ENCODE measurements at places on chromosomes 7 and 10.

DNA sequence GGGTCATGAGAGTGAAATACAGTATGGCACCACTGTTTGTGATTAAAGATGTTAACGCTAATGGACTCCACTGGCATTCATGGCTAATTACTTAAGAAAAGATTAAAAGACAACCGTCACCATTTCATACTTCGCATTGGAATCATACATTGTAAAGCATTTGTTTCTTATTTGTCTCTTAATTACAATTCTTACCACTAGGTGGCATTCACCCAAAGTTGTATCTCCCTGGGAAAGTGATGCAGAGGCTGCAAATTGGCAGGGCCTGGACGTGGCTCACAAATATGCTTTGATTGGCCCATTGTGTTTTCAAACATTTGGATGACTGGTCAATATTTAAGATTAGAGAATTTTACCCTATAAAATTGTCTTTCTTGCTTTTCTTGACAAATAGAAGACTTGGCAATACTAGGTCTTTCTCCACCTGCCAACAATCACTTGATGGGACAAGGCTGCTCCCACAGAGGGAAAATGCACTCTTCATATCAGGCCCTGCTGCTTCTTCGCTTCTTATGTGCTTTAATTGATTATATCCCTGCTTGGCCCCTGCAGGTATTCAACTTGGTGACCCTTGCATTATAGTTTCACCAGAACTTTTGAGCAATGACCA is 72.1 kb upstream of the STARD3NL start:
- no peak for DNase-seq

- DNase-seq = no peak
These were observed 28.0 kb upstream of the KIAA1217 start for GRCh38 chr10:24180891-24181290.

GRCh38 chr10:62810156-62810902 is 5.8 kb downstream of the ADO start:
- no peak for DNase-seq

- no peak for DNase-seq
These were observed 49.1 kb upstream of the CDC14C start for GRCh38 chr7:48875045-48875916.

GRCh38 chr10:104045151-104046089 is 40.3 kb downstream of the COL17A1 start:
- DNase-seq = no peak

GRCh38 chr7:155816192-155816508 is 3.9 kb upstream of the SHH start:
- DNase-seq = no peak

- DNase-seq = no peak
These were observed 6.2 kb downstream of the C10orf105 start for GRCh38 chr10:71713135-71714030.

DNA sequence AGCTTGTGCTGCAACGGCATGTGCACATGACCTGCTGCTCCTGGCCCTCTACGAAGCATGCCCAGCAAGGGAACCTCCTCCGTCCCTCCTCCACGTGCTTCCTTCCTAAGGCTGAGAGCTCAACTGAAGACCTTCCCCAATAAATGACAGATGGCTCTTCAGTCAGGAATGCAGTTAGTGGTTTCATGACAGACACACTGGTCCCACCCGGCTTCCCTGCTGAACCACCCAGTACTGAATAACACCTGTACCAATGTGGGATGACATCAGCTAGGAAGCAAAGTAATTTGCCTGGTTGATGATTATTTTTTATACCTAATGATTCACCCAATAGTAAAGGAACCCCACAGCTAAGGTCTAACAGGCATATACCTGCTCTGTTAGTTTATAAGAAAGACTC is 69.1 kb downstream of the SCRN1 start:
- DNase-seq = no peak

- no peak for DNase-seq
These were observed 7.7 kb upstream of the ZNF783 start for GRCh38 chr7:149254181-149254858.

GRCh38 chr7:64310426-64310825 is 3.3 kb upstream of the ZNF736 start:
- DNase-seq = no peak

GRCh38 chr10:46270086-46270811 is 16.5 kb upstream of the ANTXRL start:
- no peak for DNase-seq

- DNase-seq = no peak
These were observed 36.4 kb downstream of the IL2RA start for GRCh38 chr10:6025683-6026255.

DNA sequence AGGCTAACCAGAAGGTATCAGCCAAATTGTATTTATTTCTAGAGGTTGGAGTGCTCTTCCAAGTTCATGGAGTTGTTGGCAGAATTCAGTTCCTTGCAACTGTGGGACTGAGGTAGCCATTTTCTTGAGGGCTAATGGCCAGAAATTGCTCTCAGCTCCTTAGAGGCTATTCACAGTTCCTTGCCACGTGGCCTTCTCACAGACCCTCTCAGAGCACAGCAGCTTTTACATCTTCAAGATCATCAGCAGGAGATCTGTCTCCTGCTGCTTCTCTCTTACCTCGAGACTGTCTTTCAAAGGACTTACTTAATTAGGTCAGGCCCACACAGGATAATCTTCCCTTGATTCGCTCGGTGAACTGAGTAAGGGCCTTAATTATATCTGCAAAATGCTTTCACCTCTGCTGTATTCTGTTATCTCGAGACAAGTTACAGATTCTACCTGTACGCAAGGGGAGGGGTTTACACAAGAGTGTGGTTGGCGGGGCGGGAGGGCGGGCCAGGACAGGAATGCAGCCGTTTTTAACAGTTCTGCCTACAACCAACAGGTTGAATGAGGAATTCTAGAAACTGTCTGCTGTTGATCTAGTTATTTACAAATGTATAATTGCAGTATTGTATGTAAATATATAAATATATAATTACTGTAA is 15.0 kb downstream of the MIOS start:
- no peak for DNase-seq

DNA sequence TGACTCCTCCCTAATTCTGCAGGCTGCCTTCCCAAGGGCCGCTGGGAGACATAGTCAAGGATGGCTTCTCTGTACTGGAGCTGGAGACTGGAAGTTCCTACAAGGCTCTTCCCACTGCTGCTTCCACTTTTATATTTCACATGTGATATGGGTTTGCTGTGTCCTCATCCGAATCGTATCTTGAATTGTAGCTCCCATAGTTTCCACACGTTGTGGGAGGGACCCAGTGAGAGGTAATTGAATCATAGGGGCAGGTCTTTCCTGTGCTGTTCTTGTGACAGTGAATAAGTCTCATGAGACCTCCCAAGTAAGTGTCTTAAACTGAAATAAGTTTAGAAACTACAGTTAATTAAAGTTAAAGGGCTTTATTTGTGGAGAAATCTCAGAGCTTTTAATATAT is 47.0 kb upstream of the BICC1 start:
- no peak for DNase-seq

GRCh38 chr7:150968734-150969372 is 9.3 kb downstream of the KCNH2 start:
- DNase-seq = no peak

DNA sequence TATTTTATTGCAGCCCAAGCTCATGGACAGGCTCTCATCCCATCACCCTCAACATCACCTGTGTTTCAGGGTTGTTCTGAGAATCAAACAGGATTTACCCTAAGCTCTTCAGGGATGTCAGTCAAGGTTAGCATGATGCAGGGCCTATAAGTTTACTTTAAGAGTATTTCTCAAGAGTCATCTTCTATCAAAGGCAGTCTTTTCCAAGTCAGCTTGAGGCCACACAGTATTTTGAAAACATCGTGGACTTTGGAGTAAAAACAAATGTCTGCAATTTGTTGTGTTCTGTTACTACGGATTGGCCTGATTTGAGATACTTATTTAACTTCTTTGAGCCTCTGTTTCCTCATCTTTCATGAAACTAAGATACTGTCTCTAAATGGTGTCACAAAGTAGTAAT is 42.0 kb upstream of the NRP1 start:
- DNase-seq = no peak

DNA sequence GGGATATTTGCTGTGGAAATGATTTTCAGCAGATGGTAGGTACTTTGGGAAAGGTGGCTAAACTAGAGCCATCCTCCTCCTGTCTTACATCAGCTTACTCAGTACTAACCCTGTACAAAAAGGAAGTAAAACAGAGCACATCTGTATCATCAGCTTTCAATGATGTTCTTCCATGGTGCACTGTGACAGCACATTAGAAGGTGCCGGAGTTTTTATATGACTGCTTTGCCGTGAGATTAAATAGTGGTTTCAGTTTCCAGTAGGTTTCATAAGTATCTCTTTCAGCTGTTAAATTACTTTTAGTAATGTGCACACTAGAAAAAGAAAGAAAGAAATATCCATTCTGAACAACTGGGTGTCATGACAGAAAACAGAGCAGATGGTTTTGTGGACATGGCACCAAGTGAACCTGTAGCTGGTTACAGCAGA is 86.5 kb downstream of the ARID5B start:
- no peak for DNase-seq

- no peak for DNase-seq
These were observed 34.7 kb upstream of the TARP start for GRCh38 chr7:38308140-38308539.

- no peak for DNase-seq
These were observed 201 bp downstream of the MLLT10 start for GRCh38 chr10:21534280-21534586.

DNA sequence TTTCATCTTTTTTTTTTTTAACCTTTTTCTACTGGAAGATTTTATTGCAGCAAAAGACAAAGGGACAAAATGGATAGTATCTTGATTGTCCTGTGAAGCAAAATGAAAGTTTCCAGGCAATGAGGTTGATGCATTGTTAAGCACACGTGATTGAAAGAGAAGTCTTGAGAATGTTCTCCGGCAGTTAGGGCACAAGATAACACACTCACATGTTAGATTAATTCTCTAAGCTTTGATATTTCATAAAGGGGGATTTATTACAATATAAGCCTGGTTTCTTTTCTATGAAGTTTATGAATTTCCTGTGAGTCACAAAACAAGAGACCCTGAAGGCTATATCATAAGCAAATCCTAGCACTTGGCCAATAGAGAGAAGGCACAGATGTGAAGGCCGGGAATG is 93.4 kb upstream of the ARMC3 start:
- no peak for DNase-seq

DNA sequence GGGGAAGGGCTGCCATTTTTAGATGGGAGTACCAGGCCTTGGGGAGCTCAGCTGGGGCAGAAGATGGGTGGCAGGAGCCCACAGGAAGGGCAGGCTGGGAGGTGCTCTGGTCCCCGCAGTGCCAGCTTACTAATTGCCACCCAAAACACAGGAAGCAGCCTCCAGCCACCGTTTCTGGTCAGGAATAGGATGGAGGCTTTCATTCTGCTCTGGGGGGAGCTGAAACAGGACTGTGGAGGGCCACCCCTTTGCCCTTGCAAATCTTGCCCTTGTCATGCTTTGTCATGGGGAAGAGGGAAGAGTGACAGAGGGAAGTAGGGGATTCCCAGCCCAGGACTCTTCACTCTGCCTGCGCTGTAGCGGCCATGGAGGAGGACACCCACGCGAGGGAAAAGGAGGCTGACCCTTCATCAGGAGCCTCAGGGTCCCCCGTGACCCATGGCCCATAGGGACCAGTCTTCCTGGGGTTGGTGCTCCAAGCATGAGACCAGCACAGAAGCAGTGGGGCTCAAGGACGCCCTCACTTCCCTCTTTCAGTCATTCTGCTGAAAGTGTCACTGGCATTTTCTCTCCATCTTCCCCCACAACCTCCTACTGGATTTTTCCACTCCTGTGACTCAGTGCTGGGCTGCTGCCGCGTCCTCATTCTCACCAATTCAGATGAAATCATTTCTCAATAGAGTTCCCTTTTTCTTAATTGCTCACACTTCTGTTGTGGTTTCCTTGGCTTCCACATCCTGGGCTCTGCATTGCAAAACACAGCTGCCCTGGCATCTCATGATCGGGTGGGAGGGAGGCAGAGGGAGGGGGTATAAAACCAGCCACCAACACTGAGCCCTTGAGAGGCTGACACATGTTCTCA is 61.9 kb downstream of the MKI67 start:
- peak; percentile 55 for DNase-seq

DNA sequence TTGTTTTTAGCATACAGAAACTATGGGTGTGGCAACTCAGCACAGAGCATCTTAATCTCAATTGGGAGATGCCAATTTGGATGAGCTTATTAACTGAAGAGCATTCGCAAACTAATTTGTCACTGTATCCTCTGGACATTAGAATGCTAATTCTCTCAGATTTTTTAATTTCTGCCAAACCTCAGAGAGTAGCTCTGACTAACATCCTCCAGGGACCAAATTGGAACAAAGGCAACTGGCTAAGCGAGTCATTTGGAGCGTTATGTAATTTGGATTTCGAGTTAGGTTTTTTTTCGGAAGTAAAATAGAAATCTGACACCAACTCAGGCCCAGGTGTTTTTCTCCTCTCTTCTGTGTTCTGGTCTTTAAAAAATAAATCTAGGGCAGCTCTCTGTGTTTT is 201.9 kb downstream of the BMPER start:
- DNase-seq = no peak

DNA sequence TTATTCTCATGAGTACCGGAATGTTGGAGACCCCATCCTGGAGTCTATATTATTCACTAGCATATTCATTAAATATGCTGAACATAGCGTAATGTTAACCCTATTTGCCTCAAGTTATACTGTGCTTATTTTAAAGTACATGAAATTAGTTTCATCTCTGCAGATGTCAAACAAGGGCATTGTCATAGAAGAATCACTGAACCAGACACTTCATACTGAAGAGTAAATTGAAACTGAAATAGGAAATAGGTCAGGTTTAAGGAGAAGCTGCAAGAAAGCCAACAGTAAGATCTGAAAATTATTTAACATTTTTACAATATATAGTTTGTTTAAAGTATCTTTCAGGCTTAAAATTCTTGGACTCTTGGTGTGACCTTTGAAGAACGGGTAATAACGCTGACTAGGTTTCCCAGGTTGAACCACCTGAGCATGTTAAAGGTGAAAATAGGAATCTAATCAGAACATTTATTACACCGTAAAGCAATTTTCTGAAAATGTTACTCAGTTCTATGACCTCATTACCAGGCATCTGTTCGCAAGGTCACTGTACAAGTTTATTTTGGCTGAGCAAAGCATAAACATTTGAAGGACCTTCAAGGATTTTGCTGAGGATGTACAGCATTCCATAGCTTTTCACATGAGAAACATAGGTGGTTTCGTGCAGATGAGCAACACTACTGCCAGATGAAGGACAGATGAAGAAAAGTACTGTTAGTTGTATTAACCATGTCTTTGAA is 82.7 kb downstream of the REEP3 start:
- no peak for DNase-seq

GRCh38 chr7:2049782-2050510 is 182.8 kb downstream of the MAD1L1 start:
- no peak for DNase-seq

- DNase-seq = no peak
These were observed 38.5 kb downstream of the GHRHR start for GRCh38 chr7:31002256-31002655.

Data from T-helper 17 cell (primary cell).